ENCODE measurements at places on chromosomes 12 and 14.

DNA sequence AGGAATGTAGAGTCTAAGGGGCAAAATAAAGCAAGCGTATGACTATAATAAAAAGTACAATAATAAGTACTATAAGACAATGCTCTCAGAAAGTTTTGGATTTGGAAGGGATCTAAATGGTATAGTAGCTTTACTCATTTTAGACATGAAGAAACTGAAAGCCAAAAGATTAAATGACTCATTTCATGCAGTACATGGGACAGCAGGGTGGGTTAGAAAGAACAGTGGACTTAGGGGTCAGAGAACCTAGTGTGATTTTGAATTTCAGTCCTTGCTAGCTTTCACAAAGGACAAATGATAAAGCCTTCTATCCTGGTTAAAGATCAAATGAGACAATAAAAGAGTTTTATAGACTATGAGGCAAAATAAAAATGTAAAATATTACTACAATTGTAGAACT, 6.8 kb upstream of the LEMD3 start:
- DNase-seq: no peak

DNA sequence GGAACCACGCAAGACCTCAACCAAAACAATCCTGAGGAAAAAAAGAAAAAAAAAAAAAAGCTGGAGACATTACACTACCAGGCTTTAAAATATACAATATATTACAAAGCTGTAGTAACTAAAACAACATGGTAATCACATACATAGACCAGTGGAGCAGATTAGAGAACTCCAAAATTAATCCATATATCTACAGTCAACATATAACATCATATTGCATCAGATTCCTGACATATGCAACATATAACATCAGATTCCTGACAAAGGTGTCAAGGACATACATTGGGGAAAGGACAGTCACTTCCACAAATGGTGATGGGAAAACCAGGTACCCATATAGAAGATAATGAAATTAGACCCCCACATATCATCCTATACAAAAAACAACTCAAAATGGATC, 145.8 kb downstream of the BTG1 start:
- no peak for DNase-seq

DNA sequence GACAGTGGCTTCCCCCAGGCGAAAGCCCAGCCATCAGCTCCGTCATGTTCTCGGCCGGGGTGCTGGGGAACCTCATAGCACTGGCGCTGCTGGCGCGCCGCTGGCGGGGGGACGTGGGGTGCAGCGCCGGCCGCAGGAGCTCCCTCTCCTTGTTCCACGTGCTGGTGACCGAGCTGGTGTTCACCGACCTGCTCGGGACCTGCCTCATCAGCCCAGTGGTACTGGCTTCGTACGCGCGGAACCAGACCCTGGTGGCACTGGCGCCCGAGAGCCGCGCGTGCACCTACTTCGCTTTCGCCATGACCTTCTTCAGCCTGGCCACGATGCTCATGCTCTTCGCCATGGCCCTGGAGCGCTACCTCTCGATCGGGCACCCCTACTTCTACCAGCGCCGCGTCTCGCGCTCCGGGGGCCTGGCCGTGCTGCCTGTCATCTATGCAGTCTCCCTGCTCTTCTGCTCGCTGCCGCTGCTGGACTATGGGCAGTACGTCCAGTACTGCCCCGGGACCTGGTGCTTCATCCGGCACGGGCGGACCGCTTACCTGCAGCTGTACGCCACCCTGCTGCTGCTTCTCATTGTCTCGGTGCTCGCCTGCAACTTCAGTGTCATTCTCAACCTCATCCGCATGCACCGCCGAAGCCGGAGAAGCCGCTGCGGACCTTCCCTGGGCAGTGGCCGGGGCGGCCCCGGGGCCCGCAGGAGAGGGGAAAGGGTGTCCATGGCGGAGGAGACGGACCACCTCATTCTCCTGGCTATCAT, 663 bp downstream of the PTGER2 start:
- DNase-seq: peak; percentile 15

- DNase-seq: no peak
Measured at GRCh38 chr12:112939761-112940381, 1.6 kb downstream of the OAS3 start.

- no peak for DNase-seq
Measured at GRCh38 chr12:99768758-99769157, 121.2 kb downstream of the GARIN6 start.

DNA sequence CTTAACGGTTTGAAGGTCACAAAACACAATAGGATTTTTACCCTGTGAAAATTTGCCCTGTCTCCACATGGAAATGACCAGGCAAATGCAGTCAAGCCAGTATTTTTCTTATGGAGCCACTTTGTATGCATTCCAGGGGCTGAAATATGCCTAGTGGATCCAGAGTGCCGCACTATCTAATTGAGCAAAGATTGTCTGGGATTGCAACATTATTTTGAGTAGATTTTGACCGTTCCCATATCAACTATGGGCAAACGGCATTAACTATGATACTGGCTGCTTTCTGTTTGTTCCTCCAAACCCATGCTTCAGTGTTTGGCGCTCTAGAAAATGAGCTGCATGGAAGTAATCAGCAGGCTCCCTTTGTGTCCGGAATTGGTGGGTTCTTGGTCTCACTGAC, 223.0 kb downstream of the BTG1 start:
- no peak for DNase-seq

DNA sequence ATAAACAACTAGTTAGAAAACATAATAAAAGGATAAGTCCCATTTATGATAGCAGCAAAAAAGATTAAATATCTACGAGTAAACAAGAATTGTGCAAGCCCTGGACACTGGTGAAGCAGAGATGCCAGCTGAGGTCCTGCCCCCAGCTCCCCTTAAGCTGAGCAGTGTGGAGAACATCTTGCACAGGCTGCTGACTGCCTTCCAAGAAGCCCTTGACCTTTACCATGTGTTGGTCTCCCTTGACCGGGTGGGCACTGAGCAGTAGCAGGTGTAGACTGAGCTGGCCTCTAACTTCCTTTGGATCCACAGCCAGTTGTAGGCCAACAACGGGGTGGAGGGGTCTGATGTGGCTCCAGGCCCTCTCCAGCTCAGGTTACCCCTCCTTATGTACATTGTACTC, 47.7 kb upstream of the PAPLN start:
- DNase-seq: no peak

DNA sequence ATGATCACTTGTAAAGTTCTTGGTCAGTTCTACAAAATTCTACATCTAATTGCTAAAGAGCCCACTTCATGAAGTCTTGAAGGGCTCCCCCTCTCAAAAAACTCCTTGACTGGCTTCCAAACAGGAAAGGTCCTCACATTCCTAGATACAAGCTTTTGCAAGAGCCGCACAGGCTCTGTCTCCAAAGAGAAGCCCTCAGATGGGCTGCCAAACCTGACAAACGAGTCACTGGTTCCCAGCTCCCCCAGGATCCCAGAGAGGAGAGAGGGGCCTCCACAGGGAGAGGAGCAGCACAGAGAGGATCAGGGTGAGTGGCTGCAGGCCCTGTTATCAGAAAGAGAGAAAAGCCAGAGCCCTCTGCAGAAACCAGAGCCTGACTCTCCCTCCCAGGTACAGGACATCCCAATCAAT, 5.8 kb downstream of the NID2 start:
- no peak for DNase-seq

- no peak for DNase-seq
Measured at GRCh38 chr12:62808166-62808879, 126.6 kb downstream of the PPM1H start.

- no peak for DNase-seq
Measured at GRCh38 chr14:50063876-50064420, 52.4 kb downstream of the VCPKMT start.

DNA sequence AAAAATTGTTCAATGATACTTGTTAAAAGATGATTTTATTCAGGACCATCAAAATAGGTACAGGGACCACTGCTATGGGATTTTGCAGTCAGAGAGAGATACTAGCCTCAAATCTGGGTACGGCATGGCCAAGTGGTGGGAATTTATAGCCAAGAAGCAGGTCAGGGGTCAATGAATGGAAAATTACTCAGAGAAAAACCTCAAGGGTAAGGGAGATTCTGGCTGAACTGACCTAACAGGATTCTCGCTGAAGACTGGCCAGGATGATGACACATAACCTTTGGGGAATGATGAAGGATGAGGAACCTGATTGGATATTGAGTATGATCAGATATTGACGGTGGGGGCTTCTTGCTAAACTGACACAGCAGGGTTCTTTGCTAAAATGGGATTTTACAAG, 32.7 kb downstream of the DEPDC4 start:
- no peak for DNase-seq

DNA sequence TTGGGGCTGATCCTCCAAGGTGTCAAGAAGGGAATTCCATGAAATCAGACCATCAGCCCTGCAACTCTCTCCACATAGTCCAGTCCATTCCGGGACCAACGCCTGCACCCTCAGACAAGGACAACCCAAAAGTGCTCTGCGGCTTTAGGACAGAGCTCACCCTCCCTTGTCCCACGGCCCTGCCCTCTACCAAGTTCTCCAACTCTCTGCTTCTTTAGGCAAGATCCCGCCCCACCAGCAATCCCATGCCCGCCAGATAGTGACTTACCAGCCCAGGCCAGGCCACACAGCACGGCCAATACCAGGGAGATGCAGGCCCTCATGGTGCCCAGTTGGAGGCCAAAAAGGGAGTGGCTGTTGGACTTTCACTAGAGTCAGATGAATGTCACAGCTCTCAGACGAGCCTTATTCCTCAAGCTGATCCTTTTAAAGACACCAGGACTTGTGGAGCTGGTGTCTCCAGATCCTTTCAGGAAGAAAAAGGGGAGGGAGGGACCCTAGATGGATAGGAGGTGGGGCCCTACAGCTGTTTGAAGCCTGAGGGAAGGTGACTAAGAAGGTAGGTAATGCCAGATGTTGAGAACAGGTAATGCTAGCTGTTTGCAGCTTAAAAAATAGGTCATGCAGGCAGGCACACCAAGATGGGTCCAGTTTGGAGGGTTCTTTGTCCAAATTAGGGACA, at the start of gene ENDOU:
TSS of gene ENDOU (minus strand) at position 400 of the 682 bp plus-strand sequence. CDS start at position 323, 77 bp downstream.
- no peak for DNase-seq

DNA sequence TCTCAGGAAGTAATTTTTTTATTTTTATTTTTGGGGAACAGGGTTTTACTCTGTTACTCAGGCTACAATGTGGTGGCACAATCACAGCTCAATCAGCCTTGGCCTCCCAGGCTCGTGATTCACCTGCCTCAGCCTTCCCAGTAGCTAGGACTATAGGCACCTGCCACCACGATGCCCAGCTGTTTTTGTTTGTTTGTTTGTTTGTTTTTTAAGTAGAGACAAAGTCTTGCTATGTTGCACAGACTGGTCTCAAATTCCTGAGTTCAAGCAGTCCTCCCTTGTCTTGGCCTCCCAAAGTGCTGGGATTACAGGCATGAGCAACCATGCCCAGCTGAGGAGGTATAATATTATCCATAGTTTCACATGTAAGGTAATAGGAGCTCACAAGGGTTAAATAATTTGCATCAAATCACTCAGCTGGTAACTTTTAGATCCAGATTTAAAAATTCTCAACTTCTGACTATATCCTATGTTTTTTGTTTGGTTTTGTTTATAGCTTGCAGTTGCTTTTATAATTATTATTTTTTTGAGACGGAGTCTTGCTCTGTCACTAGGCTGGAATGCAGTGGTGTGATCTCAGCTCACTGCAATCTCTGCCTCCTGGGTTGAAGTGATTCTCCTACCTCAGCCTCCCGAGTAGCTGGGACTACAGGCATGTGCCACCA, 629.3 kb downstream of the DIO2 start:
- no peak for DNase-seq

DNA sequence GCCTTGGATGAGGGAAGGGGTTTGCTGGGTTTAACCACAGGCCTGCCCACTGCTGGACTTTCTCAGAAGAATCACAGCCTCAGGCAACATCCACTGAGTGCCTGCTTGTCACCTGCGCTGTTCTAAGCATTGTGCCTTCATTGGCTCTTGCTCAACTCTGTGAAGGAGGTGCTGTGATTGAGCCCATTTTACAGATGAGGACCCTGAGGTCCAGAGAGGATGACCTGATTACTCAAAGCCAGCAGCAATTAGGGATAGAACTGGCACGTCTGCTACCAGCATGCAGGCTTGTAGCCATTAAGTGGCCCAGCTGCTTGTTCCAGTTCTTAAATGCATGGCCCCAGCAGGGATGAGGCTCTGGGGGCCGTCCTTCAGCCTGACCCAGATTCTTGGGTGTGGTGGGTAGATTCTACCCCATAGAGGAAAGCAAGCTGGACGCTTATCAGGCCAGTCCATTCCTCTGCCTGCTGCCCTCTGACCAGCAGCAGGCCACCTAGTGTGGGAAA, 54.6 kb downstream of the ESRRB start:
- no peak for DNase-seq

DNA sequence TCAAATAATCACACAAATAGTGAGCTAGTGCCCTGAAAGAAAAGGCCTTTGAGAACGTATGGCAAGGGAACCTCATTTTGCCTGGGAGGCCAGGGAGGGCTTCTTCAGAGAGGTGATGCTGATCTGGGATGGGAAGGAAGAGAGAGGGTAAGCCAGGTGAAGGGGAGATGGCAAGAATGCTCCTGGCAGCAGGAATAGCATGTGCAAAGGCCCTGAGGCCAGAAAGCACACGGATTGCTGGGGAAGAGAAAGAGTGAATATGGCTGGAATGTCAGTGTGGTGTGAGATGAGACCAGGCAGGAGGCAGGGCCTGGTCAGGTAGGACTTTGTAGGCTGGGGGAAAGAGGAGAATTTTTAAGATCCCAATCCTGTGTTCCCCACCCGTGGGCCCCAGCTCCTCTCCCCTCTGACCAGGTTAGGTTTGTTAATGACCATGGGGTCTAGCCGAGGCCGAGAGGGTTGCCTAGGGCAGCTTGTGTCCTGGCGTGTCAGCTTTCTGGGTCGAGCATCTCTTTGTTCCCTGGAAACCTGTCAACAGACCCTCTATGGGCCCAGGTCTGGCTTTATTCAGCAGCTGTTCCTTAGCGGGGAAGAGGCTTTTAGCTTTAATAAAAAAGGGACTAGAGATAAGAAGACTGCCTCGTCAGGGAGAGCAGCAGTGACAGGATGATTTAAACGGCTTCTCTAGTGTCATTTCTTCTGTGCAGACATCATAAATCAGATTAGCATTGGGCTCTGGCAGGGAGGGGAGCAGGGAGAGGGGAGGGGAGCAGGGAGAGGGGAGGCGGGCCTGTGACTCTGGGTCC, 123.4 kb downstream of the ADCK1 start:
- no peak for DNase-seq

DNA sequence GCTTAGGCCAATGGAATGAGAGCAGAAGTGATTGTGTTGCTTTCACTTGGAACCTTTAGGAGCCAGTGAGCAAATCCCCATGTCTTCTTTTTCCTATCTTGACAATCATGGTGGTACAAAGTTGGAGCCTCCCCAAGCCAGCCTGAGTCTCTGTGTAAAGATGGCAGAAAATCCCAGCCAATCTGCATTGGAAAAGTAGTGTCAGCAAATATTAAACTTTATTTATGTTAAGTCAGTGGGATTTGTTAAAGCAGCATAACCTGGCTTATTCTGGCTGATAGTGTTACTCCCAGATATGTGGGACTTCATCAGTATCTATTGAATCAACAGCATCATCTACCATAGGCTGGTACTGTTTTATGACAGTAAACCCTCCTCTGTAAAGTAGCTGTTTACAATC, 2.2 kb upstream of the NUAK1 start:
- no peak for DNase-seq

DNA sequence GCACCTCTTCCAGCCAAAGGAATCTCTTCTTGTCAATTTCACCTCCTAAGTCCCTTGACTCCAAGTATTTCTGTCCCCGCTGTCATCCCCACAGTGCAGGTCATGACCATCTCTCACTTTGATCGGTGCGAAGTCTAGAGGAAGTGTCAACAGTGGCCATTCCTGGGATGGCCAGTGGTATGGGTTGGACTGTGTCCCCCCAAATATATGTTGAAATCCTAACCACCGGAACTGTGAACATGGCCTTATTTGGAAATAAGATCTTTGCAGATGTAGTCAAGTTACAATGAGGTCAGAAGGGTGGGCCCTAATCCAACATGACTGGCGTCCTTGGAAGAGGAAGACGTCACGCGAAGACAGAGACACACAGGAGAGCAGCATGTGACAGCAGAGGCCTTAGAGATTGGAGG, 155.9 kb upstream of the PRMT8 start:
- DNase-seq: no peak

All from stimulated activated CD8-positive, alpha-beta memory T cell treated with anti-CD3 and anti-CD28 coated beads, Interleukin-15, amount 100 ng/mL, for 24 hours (primary cell).